NCI-H345 (cell line): ENCODE measurements at places on chromosomes 13 and 19.

GRCh38 chr13:109615721-109616420 lies 170.5 kb downstream of the IRS2 start:
- no peak for DNase-seq

DNA sequence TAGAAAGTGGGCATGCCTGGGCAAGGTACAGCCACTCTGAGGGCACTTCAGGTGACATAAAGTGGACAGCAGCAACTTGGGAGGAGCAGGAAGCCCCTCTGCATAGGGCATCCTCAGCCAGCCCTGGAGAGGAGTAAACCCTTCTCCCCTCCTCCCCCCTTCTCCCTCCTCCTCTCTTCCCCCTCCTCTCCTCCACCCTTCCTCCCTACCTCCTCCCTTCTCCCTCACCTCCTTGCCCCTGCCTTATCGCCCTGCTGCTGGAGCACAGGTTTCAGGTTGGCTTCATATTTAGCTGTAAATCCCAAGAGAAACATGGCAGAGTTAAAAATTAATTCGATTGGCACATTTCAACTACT lies 30.5 kb upstream of the ATP12A start:
- no peak for DNase-seq

DNA sequence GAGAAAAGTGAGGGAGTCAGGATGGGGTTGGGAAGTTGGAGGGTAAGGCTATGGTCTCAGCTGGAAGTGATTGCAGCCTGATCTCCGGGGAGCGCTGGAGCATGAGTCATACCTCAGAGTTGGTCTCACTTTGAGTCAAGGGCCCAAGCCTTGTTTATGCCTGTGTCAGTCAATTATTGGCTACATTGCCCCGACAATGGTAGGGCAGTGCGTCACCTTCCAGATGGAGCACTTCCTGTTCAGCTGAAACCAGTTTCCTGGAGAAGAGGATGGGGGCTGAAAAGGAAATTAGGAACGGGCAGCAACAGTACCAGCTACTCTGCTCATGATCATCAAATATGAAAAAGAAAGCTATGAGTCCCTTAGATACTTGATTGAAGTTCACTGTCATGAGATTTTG lies 60.4 kb downstream of the ADGRE1 start:
- DNase-seq: no peak

GRCh38 chr13:19958155-19959111 lies at the start of gene ZMYM2:
TSS of gene ZMYM2 (plus strand) at chr13:19958727. CDS start at chr13:19993073, 34,346 bp downstream.
- peak; percentile 96 for DNase-seq

DNA sequence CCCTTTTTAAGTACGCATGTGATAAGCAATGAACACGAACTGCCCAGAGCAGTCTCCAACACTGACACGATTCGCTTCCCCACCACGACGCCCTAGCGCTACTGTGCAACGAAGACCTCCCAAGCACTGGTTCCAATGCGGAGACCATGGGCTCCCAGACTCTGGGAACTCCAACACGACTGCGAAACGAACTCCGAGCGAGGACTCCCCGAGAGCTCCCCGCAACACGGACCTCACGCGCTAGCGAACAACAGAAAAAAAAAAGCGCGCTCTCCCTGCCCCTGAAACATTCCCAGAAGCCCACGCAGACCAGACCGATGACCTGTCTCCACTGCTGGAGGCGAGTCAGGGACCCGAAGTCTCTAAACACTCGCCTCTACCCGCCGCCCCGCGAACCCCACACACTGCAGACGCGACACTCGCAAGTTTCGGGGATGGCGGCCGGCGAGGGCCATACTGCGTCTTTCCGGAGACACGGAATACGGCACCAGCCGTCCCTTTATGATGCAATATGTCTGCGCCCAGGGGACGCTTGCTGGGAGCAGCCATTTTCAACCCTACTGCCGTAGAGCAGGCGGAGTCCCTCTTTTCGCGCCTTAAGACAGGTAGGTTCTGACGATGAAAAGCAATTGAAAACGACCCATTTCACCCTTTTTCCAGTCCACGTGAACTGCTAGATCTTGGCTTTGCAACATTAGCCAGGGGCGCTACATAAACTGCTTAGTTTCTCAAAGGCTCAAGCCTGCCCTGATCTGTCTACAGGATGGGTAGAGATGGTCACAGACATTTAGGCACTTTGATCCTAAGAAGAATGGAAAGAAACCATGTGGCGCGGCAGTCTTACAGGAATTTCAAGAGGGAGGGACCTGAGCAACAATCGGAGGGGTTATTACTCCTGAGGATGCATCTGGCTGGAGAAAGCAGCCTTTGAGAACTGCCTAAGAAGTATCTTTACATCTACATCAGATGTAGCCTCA lies at the start of gene ZNF577:
ZNF577 (minus strand) TSS at position 430 of the 977 bp plus-strand sequence. CDS start 7,569 bp downstream, outside the sequence.
- DNase-seq: no peak

GRCh38 chr13:36553491-36553890 lies 120.3 kb upstream of the SERTM1 start:
- no peak for DNase-seq

- DNase-seq: no peak
Measured at GRCh38 chr13:46032341-46032740, 20.2 kb downstream of the ZC3H13 start.

- DNase-seq: no peak
Measured at GRCh38 chr13:39452417-39452816, 150.6 kb downstream of the LHFPL6 start.

DNA sequence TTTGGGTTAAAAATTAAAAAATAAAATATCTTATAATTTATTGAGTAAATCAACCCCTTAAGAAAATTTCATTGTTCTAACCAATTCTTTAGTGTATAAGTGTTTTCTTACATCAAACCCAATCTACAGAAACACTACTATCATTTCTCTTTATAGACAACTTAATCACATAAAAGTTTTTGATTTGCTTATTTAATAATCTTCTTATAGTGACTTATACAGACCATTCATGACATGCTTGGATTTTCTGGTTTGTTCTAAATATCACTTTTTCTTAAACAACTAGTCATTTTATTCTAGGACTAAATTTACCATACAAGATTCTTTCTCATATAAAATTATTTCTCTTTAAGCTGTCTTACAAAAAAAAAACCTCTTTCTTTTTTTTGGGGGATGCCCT lies 27.3 kb upstream of the ZSCAN5A start:
- no peak for DNase-seq
